ENCODE measurements at places on chromosomes 4 and X.

DNA sequence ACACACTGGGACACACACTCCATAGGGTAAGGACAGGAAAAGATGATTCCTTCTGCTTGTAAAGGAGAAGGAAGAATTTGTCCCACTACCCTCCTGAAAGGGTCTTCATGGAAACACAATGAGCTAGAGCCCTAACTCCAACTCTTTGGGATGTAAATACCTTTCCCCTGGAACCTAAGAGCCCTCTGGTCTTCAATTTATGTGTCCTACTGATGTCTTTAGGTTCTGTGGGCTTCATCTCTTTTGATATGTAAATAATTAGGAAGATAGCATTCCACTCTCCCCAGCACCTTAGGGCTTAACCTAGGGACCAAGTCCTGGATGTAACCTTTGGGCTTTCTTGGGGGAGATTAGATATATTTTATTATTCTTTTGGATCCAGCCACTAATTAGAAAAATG is 38.3 kb downstream of the PF4 start:
- DNase-seq: no peak

DNA sequence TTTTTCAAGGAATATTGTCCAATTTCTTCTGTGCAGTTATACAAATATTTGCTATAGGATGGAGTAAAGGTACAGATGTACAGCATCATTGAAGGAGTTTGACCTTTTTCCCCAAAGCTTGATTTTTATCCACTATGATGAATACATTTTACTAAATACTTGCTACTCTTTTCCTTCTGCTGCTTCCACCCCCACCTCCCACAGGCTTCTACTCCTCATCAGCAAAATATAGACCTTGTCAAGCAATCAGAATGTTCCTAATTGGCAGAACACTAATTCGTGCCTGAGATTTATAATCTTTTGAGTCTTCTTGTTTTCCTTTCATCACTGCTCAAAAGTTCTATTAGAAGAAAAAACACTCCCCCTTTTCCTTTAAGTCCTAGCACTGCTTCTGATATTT is 3.8 kb upstream of the THAP9 start:
- DNase-seq: no peak

GRCh38 chr4:148980782-148981480 is 538.7 kb upstream of the NR3C2 start:
- DNase-seq: no peak

DNA sequence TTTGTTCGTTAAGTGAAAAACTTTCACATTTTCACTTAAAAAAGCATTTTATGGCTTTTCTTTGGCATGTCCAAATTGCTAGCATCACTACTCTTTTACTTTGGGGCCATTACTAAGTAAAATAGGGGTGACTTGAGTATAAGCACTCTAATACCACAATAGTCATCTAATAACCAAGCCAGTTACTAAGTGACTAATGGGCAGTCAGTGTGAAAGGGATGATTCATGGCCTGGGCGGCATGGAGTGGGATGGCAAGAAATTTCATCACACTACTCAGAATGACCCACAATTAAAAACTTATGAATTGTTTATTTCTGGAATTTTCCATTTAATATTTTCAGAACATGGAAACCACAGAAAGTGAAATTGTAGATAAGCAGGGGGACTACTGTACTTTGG is 60.9 kb downstream of the BMP15 start:
- peak; percentile 2 for DNase-seq

- DNase-seq: no peak
These were observed 99.0 kb downstream of the FIP1L1 start for GRCh38 chr4:53476232-53477037.

DNA sequence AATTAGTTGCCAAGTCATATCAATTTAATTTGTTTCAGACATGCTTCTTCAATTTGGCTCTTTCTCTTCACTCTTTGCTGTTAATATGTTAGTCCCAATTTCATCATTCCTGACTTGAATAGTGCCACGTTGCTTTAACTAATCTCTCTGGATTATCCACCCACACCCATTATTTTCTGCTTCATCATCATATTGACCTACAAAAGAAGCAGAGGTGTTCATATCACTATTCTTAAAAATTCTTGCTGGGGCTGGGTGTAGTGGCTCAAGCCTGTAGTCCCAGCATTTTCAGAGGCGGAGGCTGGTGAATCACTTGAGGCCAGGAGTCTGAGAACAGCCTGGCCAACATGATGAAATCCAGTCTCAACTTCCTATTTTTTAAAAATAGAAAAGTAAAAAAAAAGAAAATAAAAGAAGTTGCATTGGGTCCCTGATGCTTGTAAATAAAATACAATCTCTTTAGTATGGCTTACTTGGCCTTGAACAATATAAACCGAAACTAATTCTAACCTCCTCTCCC is 65.7 kb upstream of the KCNIP4 start:
- no peak for DNase-seq

- no peak for DNase-seq
These were observed 412.5 kb downstream of the ADAM29 start for GRCh38 chr4:175330652-175331051.

DNA sequence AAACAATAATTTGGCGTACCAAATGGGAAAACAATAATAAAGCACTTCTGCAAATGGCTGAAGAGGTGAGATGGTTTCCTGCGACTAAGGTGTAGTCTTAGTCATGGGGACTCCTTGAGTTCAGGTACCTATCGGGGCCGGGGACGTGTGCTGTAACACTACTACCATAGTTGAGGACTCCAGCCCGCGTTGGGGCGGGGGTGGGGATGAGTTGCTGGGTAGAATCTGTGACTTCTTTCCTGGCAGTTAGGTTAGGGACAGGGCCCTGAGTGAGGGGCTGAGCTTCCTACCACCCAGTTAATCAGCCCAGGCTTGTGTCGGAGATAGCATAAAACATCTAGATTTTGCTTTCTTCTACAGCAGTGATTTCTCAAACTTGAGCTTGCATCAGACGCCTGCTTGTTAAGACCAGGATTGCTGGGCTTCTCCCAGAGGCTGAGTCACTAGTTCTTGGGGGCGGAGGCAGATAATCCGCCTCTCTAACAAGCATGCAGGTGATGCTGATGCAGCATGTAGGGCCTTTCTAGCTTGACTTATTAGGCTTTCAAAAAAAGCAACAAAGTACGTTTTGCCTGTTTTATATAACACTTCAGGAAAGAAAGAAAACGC is 30.2 kb downstream of the RBBP7 start:
- DNase-seq: no peak

- no peak for DNase-seq
These were observed 30.9 kb downstream of the RASSF6 start for GRCh38 chr4:73589261-73589847.

- no peak for DNase-seq
These were observed 5.0 kb upstream of the FBXW7 start for GRCh38 chr4:152540941-152541340.

GRCh38 chr4:38241541-38241940 is 281.3 kb downstream of the PTTG2 start:
- no peak for DNase-seq

GRCh38 chr4:54553001-54553400 is 104.8 kb upstream of the KIT start:
- DNase-seq: no peak

DNA sequence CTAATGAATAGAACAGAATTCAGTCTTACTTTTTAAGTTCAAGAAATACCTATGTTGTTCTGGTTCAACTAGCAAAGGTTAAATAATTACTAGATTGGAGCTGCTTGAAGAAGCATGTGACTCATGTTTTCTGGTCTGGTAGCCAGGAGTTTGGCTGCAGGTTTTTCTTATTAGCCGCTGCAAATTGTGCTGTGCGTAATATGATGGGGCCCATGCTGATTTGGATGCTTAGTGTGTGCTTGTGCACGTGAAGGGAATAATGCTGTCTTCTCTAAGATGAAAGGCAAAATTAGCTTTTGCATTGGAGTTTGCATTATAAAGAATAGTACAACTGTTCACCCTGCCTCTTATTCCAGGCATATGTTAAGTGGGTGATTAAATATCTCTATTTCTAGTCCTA is 219.6 kb downstream of the SNCA start:
- no peak for DNase-seq

GRCh38 chrX:119427024-119427794 is 28.1 kb downstream of the SLC25A43 start:
- peak; percentile 0 for DNase-seq

- no peak for DNase-seq
These were observed 8.2 kb downstream of the SH3KBP1 start for GRCh38 chrX:19879181-19879580.
